ENCODE measurements at places on chromosomes 3 and 15. TPM values are rescaled to one million over a fixed set of nuclear protein-coding genes. Genes with fewer than 3 reads are reported as not detected.

DNA sequence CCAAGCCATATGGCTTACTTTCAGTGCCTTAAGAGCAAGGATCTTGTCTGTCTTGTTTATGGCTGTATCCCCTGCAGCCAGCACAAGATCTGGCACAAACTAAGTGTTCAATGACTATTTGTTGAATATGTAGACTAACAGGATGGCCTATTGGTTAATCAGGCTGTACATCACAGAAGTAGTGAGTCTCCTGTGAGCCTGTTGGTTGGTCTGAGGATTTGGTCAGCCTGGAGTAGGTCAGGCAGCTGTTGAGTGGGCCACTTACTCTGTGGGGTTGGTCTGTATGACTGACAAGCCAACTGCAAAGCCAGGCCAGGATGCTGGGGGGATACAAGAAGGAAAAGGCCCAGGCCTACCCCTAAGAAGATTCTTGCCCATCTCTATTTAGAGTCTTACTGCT, 33.4 kb upstream of the CILP start:
- DNase-seq: no peak

GRCh38 chr3:114809668-114810413, 337.2 kb downstream of the ZBTB20 start:
- no peak for DNase-seq

DNA sequence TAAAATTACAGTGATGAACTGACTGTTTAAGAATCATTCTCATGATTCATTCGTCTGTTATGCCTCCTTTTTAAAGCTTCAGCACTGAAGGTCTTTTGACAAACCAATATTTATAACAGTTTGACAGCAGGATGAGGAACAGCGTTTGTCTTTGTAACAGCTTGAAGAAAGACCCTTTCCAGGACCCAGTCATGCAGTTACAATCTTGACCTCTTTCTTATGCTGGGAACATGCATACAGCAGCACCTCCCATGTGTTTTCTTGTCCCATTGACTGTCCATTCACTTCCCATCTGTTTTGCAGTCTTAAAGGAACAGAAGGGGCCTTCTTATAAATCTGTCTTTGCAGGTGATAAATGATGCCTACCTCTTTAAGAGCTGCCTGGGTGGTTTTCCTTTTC, 87.2 kb downstream of the OPA1 start:
- no peak for DNase-seq

GRCh38 chr15:57340682-57341259, 35.5 kb upstream of the CGNL1 start:
- DNase-seq: peak; percentile 18

DNA sequence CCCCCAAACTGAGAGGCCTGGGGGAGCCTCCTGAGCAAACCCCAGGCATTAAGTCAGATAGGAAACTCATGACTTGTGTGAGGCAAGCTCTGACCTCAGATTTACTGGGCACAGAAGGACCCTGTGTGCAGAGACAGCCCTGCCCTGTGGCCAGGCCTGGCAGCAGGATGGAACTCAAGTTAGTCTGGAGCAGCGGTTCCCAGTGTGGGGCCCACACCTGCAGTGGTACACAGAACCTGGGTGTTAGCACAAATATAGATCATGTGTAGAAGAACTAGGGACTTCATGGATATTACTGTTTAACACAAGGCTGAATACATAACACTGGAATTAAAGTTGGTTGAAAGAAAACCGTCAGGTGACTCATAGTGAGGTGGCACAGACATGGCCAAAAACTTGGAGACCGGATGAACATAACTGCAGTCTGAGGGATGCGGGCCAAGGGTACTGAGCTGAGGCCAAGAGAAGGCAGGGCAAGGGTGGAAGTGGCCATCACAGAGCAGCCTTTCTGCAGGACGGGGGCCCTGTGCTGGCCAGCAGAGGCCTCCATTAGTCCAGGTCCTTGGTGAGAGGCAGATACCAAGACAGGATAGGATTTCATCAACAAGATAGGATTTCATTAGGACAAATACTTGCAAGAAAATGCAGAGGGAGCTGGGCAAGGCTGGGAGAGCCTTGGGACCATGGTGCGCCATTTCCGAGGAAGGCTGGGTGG, 40.9 kb downstream of the IRAK2 start:
- no peak for DNase-seq

DNA sequence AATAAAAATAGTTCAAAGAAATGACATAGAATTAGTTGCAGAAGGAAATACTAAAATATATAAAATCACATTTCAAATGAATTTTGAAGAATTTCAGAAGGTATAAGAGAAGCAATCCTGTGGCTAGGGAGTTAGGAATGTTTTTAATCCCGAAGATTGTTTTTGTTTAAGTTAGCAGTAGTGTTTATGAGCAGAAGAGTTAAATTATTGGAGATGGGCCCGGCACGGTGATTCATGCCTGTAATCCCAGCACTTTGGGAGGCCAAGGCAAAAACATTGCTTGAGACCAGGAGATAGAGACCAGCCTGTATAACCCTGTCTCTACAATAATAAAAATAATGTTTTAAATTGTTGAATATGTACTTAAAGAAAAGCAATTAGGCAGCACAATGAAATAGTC, 432.5 kb downstream of the MFSD1 start:
- no peak for DNase-seq

DNA sequence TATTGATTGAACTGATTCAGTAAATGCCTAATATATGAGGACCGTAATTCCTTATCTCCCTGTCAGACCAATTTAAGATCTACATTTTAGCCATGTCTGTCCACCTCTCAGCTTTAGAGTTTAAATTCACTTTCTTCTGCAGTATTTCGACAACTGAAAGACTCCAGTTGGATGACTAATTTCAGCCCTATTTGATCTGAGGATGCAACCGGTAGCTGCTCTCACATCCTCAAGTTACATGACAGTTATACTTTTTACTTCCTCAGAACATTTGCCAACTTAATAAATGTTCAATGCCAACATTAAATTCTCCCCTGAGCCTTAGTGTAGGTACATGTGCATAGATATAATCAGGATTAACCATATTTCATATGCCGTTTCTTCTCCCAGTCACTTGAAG, 2.5 kb upstream of the HHLA2 start:
- no peak for DNase-seq

- DNase-seq: no peak
Observed at GRCh38 chr3:160108362-160108761, 116.9 kb upstream of the C3orf80 start.

- no peak for DNase-seq
Observed at GRCh38 chr15:96553931-96554330, 223.4 kb downstream of the NR2F2 start.

- no peak for DNase-seq
Observed at GRCh38 chr15:94079968-94080367, 151.4 kb upstream of the MCTP2 start.

DNA sequence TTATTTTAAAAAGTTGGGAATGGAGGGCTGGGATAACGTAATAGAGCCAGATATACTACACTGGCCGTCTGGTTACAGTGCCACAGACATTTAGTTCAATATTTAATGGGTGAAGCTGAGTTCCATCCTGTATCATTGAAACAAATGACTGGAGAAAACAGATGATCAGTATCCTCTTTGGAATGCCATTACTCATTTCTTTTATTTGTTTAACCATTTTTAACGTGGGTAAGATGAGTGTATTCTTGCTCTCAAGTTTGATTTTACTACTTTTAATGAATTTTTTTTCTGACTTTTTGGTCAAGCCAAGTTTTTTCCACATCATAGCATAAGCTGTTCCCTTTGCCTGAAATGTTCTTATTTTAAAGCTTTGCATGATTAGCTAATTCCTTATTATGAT, 53.9 kb upstream of the GRM7 start:
- DNase-seq: no peak

- no peak for DNase-seq
Observed at GRCh38 chr3:165336786-165337185, 140.6 kb upstream of the SLITRK3 start.

- no peak for DNase-seq
Observed at GRCh38 chr15:70715840-70716485, 47.4 kb downstream of the UACA start.

DNA sequence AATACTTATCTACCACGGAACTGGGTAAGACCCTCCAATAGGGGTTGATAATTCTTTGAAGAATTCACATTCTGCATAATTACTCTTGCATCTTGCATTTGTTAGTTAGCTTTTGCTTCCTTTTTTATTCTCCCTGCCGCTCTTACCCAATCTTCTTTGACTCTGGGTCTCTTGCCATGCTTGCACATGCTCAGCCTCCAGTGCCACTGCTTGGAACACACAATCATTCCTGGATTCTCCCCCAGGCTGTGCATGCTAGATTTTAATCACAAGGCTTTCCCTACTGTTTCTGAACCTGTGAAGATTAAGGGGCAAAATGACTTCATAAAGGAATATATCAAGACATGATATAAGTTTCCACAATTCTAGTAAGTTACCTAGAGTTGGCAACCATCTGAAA, 133.1 kb downstream of the IL1RAP start:
- no peak for DNase-seq

DNA sequence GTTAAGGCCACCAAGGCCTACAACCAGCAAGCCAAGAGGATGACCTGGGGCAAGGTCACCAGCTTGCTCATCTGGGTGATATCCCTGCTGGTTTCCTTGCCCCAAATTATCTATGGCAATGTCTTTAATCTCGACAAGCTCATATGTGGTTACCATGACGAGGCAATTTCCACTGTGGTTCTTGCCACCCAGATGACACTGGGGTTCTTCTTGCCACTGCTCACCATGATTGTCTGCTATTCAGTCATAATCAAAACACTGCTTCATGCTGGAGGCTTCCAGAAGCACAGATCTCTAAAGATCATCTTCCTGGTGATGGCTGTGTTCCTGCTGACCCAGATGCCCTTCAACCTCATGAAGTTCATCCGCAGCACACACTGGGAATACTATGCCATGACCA, 3.6 kb downstream of the CXCR6 start:
- DNase-seq: no peak

GRCh38 chr15:79067072-79067833, 23.3 kb downstream of the RASGRF1 start:
- no peak for DNase-seq

- DNase-seq: no peak
Observed at GRCh38 chr15:40253167-40253790, 14.4 kb downstream of the PAK6 start.

- no peak for DNase-seq
Observed at GRCh38 chr3:127853681-127854080, 31.4 kb upstream of the MGLL start.

DNA sequence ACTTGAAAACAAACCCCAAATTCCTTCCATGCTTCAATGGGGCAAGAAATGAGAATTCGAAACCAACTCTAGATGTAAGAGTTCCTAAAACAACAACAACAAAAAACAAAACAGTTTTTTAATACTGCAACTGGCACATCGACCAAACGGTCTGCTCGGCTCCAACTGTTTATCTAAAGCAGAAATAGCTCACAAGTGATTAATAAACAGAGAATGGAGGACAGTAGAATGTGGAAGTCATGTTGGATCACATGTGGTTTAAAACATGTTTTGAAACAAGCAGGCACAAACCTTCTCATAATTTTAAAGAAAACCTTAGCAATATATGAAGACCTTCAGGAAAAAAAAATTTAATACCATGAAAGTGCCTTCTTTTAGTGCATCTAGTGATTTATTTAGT, 55.1 kb downstream of the SETMAR start:
- DNase-seq: no peak

DNA sequence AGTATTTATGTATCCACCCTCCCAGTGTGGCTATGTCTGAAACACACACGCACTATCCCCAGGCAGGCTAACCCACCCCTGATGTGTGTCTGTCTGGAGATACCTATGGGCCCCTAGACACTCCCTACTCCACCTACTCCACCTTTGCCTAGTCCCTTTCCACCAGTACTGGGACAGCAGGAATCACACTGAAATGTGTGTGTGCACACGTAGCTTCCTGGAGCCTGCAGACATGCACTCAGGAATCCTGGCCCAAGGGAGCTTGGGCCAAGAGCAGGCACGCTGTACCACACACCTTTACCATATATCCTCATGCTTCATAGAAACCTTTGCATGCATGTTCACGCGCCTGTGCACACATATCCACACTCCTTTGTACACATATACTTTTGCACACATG, 6.9 kb upstream of the PTH1R start:
- DNase-seq: no peak

- no peak for DNase-seq
Observed at GRCh38 chr3:60916546-60916945, 334.7 kb downstream of the FHIT start.

DNA sequence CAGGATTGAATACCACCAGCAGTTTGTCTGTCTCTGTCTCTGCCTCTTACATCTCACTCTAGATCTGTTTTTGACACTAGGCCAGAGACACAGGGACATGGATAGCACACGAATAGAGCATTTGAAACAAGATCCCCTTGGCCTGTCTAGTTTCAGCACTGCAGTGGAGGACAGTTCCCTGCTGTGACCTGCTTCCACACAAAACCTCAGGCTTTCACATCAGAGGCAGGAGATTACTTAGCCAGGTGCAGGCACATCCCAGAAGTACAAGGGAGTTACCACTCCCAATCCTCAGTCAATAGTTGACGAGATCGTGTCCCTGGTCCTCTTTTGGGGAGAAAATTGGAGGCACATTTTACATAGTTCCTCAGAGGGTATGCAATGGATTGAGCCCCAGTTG, 34.0 kb upstream of the CCK start:
- DNase-seq: no peak

DNA sequence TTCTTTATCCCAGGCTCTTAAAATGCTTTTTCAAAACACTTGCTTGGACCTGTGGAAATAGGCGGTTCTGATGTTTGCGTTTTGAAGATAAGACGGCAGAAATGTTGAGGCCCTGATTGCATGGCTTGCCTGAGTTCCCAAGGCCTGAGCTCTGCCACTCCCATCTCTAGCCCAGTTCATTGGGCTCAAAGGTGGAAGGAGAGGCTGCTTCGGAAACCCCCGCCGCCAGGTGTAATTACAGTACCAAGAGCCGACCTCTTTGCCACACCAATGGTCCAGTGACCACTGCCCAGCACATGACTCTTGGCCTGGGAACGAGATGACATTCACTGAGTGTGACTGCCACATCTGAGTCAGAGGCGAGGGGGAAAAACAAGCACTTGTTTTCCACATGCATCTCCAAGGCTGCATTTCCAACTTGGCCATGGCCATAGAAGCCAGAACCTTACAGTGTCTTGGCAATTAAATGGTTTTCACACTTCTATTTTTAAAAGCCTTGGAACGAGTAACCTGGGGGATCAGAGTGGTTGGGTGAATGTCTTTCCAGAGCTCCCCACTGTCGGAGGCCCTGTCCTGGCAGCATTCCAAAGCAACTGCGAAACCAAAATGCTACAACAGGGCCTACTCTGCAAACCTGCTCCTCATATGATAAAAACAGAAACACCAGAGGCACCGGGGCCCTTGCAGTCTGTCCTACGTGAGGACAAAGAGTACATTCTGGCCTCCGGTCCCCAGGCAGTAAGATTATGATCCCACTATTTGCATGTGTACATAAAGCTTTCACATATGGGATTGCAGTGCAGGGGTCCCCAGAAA, 63.8 kb upstream of the CGNL1 start:
- DNase-seq: no peak

- DNase-seq: no peak
Observed at GRCh38 chr15:78640527-78641101, 396 bp downstream of the CHRNB4 start.

- no peak for DNase-seq
Observed at GRCh38 chr3:141129541-141130011, 78.4 kb downstream of the SPSB4 start.

GRCh38 chr3:63607716-63608115, 44.8 kb upstream of the SNTN start:
- no peak for DNase-seq

The GABRR3 gene
- not detected for total RNA-seq

The EPHB1 gene
- not detected for total RNA-seq

The LMOD3 gene
- not detected for total RNA-seq

The ATP13A5 gene
- total RNA-seq: not detected

The CCDC9B gene
- total RNA-seq: 2.8 TPM

The PCNP gene
- 199 TPM for total RNA-seq

The LNP1 gene
- 1.9 TPM for total RNA-seq

The CCDC39 gene
- total RNA-seq: 0.09 TPM

The STRC gene
- 2.6 TPM for total RNA-seq

The ANKRD34C gene
- not detected for total RNA-seq

Measured in activated naive CD4-positive, alpha-beta T cell treated with anti-CD3 and anti-CD28 coated beads, Interleukin-2, amount 50 U/mL, for 72 hours (primary cell).